ENCODE measurements at places on chromosomes 11 and 22.

DNA sequence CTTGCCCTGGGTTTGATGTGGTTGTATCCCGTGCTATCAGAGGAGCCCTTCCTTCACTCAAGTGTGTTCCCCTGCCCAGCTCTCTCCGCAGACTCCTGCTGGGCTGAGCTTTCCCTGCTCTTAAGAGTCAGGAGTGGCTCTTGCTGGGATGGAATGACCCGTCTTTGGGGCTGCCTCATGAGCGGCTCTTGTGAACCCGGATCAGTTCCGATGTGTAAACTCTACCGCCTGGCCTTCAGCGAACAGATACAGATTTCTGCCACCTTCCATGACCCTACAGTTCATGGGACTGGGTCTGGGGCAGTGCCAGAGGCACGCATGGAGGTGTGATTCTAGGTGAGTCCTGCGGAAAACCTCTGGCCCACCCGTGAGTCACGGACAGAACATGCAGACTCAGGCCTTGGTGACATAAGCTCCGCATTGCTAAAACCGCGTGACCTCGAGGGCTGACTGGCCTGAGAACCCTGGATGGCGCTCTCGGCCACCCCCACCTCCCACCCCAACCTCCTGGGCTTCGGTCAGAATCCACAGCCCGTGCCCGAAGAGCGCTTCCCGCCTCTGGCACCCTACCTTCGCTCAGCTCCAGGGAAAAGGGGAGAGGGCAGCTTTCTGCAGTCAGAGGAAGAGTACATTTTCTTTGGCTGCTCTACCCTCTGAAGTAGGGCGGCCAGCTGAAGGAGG lies 1.3 kb upstream of the ZBTB16 start:
- no peak for DNase-seq

GRCh38 chr11:41920374-41920773 lies 460.9 kb upstream of the LRRC4C start:
- DNase-seq, result no peak

DNA sequence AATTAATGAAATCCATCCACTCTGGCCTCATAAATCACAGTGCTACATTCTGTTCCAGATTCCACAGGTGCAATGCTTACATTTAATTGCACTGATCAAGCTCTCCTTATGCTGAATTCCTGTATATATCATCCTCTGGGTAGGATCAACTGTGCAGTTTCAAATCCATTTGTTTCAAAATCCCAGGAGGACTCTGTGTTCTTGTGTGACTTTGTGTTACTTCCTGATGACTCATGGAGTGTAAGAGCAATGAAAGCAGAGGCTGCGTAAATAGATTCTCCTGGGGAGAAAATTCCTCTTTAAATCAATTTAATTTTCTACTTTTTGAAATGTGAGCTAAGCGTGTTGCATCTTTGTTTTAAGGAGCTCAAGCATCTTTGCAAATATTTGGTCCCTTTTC lies 752.7 kb downstream of the METTL15 start:
- DNase-seq, result no peak

GRCh38 chr11:109940816-109941215 lies 152.4 kb upstream of the ZC3H12C start:
- DNase-seq, result no peak

- DNase-seq, result no peak
Measured at GRCh38 chr11:116257092-116257491, 515.7 kb downstream of the BUD13 start.

- DNase-seq, result no peak
Measured at GRCh38 chr22:44024288-44024921, at the start of gene PARVB. TSS of gene PARVB (plus strand) at chr22:44024302. CDS start at chr22:44024340, 38 bp downstream.
